ENCODE measurements at places on chromosomes 3 and 15. TPM values are rescaled to one million over a fixed set of nuclear protein-coding genes. Genes with fewer than 3 reads are reported as not detected.
A peak's percentile ranks its signal among the peaks of the same experiment; 100 is the strongest.

The USF3 gene
- 18.0 TPM for total RNA-seq

The LSAMP gene
- 7.8 TPM for total RNA-seq

The AADACL2 gene
- total RNA-seq, result not detected

The RAB43 gene
- total RNA-seq, result 25.4 TPM

The CCDC9B gene
- 59.6 TPM for total RNA-seq

- no peak for DNase-seq
Observed at GRCh38 chr15:74788683-74789151, 6.8 kb downstream of the CSK start.

- peak; percentile 77 for DNase-seq
Observed at GRCh38 chr15:68843425-68844311, 23.0 kb upstream of the ANP32A start.

DNA sequence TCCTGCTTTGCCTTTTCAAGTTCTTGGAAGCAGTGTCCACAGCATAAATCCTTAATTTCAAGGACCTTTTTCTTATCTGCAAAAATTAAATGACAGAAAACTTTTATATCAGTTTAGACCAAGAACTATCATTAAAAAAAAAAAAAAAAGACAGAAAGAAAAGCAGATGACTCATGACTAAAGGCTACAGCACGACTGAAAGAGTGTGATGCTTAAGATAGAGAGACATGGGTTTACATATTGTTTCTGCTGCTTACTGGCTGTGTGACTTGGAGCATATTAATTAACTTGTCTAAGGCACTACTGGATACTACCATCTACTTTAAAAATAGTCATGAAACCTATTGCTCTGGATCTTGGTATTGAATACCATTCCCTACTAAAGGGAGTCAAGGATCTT is 62.3 kb downstream of the CEP152 start:
- DNase-seq, result no peak

DNA sequence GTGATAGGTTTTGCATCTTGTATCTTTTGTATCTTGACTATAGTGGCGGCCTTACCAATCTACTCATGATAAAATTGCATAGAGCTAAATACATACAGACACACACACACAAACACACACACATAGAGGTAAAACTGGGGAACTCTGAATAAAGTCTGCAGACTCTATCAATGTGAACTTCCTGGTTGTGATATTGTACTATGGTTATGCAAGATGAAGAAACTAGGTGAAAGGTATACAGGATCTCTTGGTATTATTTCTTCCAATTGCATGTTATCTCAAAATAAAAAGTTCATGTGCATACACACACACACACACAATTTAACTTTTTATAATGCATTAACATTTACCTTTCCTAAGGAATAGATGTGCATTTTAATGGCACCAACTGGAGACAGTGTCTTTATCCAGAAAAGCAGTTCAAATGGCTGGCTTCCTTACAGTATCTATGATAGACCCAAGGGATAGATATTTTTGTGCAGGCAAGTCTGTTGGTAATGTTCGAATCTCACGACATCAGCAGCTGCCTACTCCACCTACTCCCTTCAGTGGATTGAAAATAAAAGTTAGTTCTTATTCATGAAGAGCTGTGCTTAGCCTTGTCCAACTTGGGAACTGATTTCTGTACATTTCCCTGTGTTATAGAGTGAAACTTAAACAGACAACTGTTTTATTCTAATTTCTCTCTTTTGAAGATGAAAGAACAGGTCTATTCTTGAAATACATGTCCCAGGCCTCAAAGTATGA is 46.9 kb upstream of the SPRED1 start:
- no peak for DNase-seq

DNA sequence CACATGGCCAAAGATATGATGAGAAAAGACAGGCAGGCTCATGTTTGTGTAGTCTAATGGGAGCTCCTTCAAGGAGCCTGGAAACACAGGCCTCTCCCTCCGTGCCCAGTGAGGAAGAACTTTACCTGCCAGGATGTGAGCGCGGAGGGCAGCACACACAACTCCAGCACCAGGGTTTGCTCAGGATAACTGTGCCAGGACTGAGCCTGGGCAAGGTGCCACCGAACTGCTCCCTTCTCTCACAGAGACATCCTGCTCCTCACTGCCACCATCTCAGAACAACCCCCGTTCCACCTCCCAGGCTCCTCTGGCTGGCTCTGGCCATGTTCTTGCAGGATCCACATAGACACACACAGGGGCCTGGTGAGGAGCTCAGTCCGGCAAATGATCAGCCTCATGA is 87.4 kb downstream of the NUP210 start:
- no peak for DNase-seq

DNA sequence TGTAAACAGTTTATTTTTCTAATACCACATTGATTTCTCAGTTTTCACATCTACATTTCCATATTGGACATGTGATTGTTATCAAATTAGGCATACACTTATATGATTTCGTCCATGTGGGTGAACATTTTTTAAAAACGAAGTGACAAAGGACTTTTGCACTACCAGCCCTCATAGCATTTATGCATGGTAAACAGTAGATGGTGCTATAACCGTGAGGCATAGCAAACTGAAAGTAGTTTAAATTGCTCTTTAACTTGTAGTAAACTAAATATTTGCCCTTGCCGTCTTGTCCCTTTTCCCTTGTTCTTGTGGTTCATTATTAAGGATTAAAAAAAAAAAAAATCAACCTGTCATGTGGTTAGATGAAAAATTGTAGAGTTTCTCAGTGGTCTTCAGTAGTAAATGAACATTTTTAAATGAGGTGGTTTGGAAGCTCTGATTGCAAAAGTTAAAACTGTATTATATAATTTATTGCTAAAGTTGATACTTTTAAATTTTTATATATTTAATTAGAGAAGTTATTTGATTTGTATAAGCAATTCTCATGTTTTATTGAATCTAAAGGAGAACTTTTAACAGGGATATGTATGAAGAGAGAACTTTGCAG is 24.0 kb downstream of the STX19 start:
- DNase-seq, result no peak

DNA sequence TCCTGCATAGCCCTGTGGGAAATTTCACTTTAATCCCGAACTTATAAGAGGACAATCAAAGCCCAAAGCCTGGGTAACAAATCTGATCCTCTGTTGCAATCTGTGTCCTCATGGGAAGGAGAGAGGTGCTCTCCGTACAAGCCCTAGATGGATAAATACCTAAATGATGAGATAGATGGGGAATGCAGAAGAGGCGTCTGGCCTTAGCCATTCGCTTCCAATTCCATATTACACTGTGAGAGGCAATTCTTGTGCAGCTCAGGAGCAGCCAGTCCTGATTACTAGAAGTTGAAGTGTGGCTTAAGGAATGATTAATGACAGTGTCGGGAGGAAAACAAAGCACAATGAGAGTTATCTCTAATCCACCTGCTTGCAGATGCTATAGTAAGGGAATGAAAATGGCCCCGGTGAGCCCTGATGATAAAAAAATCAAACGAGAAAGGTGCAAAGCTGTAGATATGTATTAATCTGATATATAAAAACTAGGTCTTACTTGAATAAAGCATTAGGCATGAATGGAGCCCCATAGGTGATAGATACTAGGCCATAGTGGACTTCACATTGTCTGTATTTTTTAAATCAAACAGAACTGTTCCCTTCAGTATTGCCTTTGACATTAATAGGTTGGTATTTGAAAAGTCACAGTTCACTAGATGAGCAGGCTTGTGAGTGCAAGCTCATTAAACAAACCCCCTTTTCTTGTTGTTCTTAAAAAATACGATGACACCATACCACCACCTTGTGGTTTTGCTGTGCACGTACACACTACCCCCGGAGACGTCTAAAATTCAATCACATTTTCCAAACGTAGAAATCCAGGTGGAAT is 54.2 kb upstream of the TMCO5A start:
- DNase-seq, result no peak

DNA sequence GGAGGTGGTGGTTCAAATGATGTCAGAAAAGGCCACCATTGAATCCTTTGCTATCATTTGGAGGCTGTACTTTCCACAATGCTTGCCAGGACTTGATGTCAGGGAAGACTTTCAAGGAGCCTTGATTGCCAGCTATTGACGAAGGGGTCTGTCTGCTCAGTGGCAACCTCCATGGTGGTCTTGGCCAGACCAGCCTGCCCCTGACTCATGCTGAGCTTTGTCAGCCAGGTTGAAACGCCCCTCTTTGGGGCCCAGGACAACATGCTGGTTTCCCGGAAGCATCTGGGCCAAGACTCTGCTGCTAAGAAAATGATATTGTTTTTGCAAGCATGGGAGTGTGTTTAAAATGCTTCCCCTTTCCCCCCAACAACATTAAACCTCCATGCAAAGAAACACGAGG is 26.7 kb downstream of the CGNL1 start:
- no peak for DNase-seq

- no peak for DNase-seq
Observed at GRCh38 chr3:61608711-61609110, 47.3 kb downstream of the PTPRG start.

DNA sequence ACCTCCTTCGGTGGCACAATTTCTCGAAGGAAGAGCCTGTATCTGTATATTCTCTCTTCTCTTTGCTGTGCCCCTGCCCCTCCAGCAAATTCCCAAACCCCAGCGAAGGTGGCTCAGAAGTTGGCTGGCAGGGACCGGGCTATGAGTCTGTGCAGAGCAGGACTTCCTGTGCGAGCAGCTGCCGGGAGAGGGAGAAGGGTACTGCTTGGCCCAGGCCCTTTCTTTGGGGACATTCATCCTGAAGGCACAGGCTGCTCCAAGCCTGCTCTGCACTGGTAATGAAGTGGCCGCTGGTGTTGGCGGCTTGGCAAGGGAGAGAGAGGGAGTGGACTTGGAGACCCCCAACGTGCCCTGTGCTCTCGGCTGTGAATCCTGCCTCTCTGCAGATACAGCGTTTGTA is 1.5 kb downstream of the SLC6A11 start:
- no peak for DNase-seq

GRCh38 chr3:125194061-125194848 is 18.3 kb downstream of the SLC12A8 start:
- DNase-seq, result no peak
